ENCODE measurements at places on chromosomes 1 and 21.

DNA sequence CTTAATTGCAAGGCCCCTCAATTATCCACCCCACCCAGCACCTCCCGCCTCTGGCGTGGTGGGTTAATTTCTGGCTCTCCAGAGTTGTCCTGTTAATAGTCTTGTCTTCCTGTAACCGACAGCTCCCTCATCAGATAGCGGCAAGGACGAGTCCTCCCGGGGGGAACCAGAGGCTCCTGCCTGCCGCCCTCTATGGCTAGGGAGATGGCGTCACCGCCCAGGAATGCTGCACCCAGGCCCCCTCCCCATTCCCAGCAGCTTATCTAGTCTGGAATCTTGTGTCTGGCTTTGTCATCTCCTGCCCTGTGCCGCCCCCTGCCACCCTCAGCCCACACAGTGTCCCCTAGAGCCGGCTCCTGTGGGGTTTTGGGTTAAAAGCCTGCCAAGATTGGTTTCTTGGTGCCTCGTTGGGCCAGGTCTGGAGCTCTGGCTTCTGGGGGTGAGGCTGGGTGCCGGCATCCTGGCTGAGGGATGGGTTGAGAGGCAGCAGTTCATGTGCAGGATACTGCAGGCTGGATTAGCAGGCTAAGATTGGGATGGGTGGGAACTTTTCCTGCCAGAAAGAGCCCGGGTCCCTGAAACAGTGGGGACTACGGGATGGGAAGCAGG, 48.8 kb downstream of the EDN2 start:
- DNase-seq, result no peak

DNA sequence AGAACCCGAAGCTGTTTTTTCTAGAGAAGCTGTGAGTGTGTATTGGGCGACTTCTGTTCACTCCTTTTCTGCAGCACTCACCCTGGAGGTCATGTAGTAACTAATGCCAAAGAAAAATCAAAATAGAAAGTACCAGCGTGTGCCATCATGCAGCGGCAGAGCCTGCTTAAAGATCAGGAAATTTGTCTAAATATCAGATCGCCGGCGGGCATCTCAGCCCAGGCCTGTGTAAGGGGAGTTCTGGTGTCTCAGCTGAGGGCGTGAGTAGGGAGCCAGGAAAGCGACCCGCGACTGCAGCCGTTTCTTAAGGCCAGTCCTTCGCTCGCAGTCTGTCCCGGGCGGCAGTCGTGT, 768 bp downstream of the EDARADD start:
- no peak for DNase-seq

GRCh38 chr1:159965263-159965662, 11.2 kb upstream of the SLAMF9 start:
- no peak for DNase-seq

DNA sequence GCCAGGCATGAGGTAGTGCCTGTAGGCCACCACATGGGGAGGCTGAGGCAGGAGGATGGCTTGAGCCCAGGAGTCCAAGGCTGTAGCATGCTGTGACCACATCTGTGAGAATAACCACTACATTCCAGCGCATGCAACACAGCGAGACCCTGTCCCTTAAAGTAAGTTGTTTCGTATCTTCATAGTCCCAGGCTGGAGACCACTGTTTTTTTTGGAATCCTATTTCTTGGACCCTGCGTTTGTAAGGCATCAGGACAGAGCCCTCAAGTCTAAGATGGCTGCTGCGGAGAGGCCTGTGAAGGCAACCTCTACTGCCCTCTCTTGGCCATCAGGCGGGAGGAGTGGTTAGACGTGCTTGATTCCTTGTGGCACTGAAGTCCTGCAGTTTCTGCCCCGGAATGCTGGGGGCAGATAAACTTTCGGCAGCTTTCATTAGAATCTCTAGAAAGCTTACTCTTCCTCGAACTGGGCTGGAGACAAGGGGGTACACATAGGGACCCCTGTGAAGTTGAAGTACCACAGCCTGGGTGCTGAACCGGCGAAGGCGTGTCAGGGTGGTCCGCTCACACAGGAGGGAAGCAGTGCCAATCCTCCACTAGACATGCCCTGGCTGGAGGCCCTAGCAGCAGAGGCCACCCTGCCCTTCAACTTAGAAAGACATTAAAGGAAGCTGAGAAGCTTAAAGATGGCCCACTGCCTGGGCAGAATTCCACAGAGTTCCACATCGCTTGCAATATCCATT, 36.6 kb downstream of the RABIF start:
- DNase-seq, result peak; percentile 36

DNA sequence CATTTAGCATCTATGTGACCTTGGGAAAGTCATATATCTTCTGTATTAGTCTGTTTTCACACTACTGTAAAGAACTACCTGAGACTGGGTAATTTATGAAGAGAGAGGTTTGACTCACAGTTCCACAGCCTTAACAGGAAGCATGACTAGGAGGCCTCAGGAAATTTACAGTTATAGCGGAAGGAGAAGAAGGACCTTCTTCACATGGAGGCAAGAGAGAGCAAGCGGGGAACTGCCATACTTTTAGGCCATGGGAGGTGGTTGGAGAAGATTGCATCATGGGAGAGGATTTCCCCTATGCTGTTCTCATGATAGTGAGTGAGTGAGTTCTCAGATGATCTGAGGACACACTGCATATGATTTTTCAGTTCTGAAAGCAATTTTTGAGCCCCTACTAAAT, 87.9 kb downstream of the CLEC20A start:
- no peak for DNase-seq

- DNase-seq, result no peak
Measured at GRCh38 chr1:33097137-33097611, 16.2 kb downstream of the AZIN2 start.

DNA sequence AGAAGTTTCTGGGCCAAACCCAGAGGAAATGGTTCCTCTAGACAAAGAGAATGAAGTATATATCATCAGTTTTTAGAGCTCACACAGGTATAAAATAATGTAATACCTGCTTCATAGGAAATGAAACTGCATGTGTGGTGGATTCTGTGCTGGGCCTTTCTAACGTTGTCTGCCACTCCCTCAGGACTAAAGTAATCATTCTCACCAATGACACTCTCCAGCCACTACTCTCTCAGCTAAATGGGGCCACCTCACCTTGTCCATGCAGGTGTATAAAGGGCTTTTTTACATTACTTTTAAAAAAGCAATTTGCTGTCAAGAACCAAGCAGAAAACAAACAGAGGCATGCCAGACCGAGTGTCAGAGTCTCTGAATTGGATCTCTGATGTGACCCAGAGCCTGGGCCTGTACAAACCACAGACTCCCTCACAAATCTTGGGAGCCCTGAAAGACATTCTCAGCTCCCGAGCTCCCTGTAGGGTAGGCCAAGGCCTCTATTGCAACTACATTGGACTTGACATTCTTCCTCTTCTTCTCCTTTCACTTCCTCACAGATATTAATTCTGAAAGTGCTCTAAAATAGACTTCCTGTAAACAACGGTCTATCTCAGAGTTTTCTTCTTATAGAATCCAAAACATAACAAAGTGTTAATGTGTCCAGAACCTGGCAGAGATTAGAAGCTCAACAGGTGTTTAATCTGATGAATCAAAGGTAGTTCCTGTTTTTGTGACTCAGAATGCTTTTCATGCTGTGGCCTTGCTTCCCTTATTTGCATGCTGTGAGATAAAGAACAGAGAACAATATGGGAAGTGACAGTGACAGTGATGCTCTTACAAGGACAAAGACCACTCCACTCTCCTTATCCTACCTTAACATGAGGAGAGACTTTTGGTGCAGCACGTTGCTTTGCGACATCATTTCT, 8.6 kb downstream of the AIM2 start:
- DNase-seq, result peak; percentile 91

GRCh38 chr1:55301912-55302311, 86.7 kb upstream of the USP24 start:
- DNase-seq, result no peak

DNA sequence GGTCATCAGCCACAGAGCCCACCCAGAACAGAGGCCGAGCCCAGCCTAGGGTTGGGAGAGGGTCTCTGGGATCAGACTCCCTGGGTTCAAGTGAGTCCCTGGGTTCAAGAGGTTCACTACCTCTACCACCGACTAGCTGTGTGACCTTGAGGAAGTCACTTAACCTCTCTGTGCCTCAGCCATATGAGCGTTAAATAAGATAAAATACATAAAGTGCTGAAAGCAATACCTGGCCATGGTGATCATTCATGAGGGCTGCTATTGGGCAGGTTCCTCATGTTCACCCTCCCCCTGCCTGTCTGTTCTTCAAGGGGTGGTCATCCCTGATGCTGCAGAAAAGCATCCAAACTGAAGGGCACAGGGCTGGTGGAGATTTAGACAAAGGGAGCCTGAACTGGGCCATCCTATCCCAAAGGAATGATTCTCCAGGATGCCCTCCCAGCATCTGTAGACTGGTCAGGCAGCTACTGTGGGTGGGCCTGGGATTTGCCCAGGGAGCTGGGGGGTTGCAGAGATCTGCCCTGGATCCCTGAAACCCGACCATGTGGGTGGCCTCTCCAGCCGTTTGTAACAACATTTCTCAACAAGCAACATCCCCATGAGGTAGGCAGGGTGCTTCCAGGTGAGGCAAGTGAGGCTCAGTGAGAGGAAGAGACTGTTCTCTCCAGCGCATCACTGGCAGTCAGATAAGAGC, 196.6 kb downstream of the MATN1 start:
- no peak for DNase-seq

DNA sequence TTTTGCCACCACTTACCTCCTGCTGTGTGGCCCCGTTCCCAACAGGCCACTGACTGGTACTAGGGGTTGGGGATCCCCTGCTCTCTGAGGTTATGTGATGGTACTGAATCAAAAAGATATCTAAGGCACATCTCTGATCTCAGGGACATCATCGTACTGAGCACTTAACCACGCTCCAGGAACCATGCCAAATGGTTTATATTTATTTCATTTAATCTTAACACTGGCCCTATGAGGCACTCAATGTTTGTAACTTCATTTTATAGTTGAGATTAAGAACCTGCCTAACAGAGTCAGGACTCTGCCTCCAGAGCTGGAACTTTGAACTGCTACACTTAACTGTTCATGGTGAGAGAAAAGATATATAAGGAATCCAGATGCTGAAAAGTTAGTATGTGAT, 98.0 kb upstream of the HP1BP3 start:
- no peak for DNase-seq

DNA sequence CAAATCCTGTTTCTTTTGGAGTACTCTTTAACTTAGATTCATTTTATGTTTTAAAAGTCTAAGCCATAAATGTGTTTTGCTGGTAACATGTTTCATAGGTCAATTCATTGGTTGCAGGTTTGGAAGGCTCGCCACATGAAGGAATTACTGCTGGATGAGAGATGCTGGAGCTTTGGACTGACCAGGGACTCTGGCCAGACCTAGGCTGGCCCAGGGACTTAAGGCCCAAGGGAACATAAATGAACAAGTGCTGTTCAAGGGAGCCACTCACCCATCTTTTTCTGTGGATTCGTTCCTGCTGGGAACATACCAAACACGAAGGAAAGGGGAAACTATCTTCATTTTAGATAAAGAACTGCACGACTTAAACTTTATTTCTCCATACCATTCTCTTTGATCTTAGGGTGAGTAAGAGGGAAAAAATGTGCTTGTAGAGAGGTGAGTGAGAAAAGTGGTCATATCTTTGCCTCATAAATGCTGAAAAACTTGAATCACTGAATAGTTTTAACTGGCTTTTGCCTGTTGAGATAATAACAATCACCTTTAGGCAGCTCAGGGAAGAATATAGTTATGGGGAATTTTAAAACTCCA, 15.3 kb upstream of the SHCBP1L start:
- DNase-seq, result no peak

DNA sequence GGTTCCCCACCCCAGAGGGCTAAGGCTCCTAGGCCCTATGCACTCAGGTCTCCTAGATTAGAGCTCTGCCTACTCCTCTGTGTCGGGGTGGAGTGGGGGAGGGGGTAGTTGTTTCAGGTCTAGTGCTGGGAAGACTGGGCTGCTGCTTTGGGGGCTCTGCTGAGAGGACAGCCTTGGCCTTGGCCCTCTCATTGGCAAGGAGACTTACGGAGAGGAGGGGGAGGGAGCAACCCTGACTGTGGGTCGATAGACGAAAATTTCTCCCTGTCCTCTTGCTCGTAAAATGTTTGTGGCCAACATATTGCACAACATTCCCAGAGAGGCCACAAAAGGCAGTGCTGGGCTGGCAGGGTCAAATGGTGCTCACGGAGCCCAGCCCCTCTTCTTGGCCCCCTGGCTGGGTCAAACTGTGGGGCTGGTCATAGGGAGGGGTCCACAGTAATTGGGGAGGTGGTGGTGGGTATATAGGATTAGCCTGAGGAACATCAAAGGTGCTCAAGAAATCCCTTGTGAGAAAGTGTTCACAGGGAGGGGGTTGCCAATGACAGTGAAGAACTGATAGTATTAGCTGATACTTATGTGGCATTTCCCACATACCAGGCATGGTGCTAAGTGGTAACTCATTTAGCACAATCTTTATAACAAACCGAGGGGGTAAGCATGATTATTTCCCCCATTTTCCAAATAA, 8.5 kb upstream of the DMBX1 start:
- DNase-seq, result no peak

- no peak for DNase-seq
Measured at GRCh38 chr1:78652019-78652560, 2.5 kb downstream of the IFI44 start.

DNA sequence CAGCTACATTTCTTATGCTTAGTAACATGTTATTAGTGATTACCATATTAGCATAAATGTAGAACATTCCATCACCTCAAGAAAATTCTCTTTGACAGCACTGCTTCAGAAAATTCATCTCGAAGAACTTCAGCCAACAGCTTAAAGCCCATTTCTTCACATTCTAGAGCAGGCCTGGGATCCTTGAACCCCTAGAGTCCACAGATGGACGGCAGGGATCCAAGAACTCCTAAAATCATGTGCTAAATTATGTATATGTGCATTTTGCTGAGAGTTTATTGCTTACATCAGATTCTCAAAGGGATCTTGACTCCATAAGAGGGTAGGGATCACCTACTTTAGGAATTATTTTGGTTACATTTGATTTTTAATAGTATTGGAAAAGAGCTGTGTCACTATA, 76.2 kb upstream of the TEKT2 start:
- DNase-seq, result no peak

GRCh38 chr1:24748191-24749121, 3.2 kb downstream of the CLIC4 start:
- DNase-seq, result peak; percentile 89

DNA sequence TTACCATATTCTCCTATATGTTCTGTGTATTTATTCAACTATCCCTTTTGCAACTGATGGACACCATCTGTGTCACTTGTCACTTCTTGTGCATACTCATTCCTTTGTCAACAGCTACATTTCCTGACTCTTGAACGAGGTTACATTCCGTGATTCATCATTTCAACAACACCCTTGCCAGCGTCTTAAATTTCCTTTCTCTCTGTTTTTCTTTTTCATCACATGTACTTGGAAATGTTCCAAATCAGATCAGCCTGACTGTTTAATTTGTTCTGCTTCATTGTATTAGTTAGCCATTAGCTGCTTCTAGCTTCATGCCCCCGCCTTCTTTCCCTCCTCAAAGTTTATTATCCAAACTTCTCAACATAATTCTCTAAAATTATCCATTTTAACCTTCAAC, 173.0 kb downstream of the ADGRL4 start:
- no peak for DNase-seq

DNA sequence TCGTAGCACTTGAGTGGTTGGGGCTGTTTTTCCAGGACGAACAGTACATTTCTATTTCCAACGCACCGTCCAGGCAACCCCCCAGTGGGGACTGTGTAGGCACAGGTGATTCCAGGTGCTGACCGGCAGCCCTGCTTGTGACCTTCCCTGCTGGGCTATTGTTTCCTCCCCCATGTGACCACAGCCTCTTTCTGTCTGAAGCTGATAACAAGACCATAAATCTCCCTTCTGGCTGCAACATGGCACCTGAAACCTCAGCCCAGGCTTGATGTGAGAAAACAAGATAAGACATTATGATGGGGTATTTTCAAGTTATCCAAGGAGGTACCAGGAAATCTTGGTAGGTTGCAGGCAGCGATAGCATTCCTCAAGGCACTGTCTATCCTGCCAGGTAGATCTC, 48.2 kb downstream of the HLX start:
- no peak for DNase-seq
